SJCRH30 (cell line): ENCODE measurements at places on chromosomes 7 and 10. TPM values are rescaled to one million over a fixed set of nuclear protein-coding genes. Genes with fewer than 3 reads are reported as not detected.

GRCh38 chr7:92133737-92134270, 473 bp downstream of the CYP51A1 start:
- DNase-seq, result peak; percentile 86

DNA sequence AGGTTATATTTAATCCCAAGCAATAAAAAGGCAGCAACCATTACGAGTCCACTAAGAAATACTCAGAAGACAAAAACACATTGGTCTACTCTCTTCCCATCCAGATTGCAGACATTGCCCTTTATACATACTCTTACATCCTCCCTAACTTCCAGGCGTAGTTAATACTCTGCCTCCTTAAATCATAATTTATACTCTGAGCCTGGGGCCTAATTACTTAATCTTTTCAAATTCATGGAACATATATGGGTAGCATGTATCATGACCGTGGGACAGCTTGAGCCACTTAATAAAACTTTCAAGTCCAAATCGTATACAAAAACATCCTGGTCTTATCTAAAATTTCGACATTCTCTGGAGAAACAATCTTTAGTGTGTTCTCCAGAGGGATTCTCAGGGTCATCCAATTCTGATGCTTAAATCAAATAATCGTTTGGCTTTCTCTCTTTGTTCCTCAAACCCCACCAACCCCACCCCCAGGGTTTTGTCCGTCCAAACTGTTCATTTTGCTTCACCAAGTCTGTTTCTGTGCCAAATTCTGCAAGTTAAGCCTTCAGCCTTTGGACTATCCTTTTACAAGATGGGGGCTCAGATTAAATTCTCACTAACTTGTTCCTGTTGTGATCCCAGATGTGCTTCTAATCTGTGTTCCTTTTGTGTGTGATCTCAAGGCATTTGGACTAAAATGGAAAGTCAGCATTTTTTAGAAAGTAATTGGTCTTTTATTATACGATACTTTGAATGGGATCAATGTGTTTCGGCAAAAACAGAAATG, 86.4 kb downstream of the ADAM12 start:
- DNase-seq, result no peak

GNAT3 gene
- not detected in 2 replicates for total RNA-seq

- no peak for DNase-seq
Measured at GRCh38 chr10:77737608-77738007, 100.0 kb upstream of the KCNMA1 start.

MLXIPL gene
- total RNA-seq, result 0.10 TPM in 1 of 2 replicates, not detected in the other

ZPBP gene
- total RNA-seq, result not detected in 2 replicates

PRSS37 gene
- total RNA-seq, result not detected in 2 replicates

MYH16 gene
- 0.12 TPM in 1 of 2 replicates, not detected in the other for total RNA-seq

DNA sequence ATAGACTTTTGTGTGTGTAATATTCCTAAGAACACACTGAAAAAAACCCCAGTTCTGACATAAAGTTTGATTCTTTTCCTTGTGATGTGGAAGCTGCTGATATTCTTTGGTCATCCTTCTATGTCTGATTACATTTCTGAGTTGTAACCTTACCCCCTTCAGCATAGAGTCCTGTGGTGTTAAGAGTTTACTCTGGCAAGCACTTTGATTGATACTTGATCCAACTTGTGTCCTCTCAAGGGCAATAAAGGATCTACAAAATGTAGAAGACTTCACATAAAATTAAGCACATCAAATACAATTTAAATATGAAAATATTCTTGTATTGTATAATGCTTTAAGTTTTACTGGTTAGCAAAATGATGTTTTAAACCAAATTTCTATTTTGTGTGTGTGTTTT, 221.7 kb upstream of the DKK1 start:
- DNase-seq, result no peak

DNA sequence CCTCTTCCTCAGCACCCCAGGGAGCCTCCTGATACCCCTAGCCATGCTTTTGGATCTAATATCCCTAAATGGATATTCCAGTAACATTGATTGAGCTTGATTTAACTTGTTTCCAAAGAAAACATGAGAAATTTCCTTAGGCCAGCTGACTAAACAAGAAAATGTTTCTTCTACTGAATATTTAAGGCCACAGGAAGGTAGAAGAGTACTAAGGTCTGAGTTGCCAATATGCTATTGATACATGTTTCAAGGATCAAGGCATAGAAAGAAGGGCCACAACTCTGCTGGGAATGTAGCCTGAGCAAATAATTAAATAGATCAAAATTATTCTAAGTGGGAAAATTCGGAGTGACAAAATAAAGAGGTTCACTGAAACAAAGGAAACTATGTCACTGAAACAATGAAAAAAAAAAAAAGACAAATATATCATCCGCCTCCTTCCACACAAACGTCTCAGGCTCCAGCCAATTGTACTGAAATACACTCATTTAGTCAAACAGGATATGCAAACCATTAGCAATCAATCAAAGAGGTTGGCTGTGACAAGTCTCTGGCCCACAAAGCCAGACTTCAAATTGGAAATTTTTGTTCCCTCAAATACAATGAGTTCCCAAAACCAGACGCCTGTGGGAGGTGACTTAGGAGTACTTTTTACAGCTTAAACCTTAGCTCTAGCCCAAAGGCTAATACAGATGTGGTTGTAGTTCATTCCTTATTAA, 396.2 kb downstream of the HTR7 start:
- no peak for DNase-seq

DNA sequence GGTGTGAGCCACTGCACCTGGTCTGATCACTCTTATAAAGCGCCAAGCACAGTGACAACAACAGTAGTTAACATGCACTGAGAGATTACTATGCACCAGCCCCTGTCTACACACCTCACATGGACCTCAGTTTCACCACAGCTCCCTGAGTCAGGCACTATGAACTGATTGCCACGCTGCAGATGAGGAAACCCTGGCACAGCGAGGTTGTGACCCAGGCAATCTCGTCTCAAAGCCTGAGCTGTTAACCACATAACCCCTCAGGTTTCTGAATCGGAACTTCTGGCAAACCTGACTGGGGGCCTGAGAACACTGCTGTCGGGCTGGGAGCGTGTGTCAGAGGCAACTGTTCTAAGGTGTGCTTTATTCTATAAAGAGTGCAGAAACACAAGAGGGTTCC, 150.8 kb downstream of the RNF216 start:
- DNase-seq, result no peak

C10orf105 gene
- total RNA-seq, result not detected in 2 replicates

DNA sequence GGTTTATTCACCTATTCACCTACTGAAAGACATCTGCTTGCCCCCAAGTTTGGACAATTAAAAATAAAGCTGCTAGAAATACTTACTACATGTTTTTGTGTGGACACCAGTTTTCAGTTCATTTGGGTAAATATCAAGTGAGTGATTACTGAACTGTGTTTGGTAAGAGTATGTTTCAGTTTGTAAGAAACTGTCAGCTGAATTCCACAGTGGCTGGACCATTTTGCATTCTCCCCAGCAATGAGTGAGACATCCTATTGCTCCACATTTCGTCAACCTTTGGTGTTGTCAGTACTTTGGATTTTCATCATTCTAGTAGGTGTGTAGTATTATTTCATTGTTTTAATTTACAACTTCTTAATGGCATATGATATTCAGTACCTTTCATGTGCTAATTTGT, 17.4 kb upstream of the IKZF1 start:
- DNase-seq, result no peak

DNA sequence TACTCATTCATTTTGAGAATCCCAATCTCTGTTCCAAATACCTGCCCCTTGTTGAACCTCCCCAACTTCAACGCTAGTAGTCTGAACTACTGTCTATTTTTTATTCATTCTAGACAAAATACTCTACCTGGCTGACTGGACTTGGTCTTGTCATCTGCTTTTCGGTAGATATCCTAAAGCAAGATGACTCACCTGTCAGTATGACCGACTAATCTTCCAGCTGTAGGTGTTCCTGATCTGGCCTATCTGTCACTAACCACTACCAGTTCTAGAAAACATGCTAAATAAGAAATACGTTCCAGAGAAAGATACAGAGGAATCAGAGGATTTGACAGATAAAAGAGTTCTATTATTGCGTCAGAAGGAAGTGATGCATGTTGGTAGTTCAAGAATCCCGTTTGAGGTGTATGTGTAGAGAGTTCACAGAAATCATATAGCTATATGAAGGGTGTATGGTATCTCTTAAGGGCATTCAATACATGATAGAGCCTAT, 81.1 kb downstream of the IDE start:
- DNase-seq, result no peak

OR13A1 gene
- not detected in 2 replicates for total RNA-seq

ACBD7 gene
- total RNA-seq, result 7.8 and 8.9 TPM in 2 replicates

DNA sequence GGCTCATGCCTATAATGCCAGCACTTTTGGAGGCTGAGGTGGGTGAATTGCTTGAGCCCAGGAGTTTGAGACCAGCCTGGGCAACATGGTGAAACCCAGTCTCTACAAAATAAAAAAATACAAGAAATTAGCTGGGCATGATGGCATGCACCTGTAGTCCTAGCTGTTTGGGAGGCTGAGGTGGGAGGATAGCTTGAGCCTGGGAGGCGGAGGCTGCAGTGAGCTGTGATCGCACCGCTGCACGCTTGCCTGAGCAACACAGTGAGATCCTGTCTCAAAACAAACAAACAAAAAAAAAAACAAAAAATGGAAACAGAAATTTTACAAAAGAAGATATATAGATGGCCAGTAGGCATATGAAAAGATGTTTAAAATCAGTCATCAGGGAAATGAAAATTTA, 57.1 kb downstream of the PTEN start:
- DNase-seq, result no peak

GRCh38 chr10:68526634-68527307, 552 bp downstream of the SLC25A16 start:
- no peak for DNase-seq

- no peak for DNase-seq
Measured at GRCh38 chr10:132554053-132554990, 16.7 kb downstream of the INPP5A start.

DNA sequence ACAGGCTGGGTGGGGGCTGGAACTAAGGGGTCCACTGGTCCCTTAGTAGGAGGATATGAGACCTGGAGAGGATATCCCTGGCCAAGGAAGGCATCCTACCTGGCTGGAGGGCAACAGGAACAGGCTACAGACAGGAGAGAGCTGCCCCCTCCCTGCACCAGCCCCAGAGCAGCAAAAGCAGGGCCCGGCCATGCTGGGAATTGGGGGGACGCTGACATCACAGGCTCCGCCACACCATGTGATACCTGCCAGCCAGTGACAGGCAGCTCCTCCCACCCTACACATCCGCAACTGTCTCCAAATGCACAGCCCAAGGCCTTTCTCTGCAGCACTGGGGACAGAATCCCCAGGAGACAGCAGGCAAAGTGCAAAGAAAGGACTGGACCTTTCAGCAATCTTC, 100.0 kb downstream of the EBF3 start:
- DNase-seq, result no peak

TMEM196 gene
- total RNA-seq, result not detected in 2 replicates

GRCh38 chr10:118624747-118625146, 29.3 kb upstream of the PRLHR start:
- no peak for DNase-seq

DNA sequence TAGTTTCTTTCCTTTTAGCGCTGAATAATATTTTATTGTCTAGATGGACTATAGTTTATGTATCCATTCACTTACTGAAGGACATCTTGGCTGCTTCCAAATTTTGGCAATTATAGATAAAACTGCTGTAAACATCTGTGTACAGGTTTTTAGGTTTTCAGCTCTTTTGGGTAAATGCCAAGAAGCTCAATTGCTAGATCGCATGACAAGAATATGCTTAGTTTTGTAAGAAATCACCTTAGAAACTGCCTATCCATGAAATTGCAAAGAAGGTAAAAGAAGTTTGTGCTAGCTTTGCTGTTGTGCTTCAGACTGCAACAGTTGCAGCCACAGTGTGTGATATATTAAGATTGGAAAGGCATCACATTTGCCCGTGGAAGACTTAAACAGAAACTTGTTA, 103.2 kb upstream of the TNS3 start:
- no peak for DNase-seq

- DNase-seq, result no peak
Measured at GRCh38 chr7:14747701-14748100, 154.8 kb downstream of the DGKB start.

DNA sequence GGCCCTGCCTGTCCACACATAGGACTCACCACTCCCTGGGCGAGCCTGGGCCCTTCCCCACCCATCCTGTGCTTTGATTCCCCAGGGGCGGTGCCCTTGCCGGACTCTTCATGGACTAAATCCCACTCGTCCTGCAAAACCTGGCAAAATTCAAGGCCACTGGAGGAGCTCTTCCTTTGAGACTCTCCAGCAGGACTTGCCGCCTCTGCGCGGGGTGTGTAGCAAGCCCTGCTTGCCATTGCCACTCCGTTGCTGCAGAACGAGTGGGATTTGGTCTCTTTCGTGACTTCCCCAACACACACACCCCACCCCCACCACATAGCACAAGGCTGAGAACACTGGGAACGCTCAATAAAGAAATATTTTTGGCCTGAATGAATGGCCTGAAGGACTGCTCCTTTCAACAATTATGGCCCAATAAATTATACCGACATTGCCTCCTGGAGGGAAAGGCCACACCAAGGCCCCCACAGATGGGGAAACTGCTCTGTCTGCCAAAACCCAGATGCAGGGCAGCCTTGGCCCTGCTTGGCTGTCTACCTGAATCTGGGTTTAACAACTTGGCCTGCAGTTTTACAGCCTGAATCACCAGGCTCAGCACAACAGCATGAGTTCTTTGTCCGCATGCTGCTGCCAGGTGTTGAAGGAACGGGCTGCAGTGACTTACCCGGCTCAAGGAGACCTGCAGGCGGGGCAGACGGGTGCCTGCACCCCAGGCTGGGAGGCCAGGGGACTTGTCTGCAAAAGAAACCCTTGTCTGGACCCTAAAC, 72.8 kb upstream of the KAT6B start:
- no peak for DNase-seq

CRHR2 gene
- total RNA-seq, result not detected in 2 replicates

ADGRA1 gene
- total RNA-seq, result 0.81 and 1.0 TPM in 2 replicates

DNA sequence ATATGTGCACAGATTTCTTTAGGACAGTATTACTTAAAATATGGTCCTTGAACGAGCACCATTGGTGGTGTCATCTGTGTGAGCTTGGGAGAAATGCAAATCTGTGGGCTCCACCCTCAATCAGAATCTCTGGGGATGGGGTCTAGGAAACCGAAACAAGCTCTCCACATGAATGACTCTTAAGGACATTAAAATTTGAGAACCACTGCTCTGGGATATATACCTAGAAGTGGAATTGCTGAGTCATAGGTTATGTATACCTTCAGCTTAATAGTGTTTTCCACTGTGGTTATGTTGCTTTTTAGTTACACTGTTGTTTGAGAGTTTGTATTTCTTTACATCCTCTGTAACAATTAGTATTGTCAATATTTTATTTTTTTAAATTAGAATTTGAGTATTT, 24.0 kb downstream of the ZNRF2 start:
- no peak for DNase-seq

IL2RA gene
- not detected in 2 replicates for total RNA-seq

SHOC2 gene
- total RNA-seq, result 27.1 and 29.0 TPM in 2 replicates

- DNase-seq, result no peak
Measured at GRCh38 chr7:25594122-25594521, 365.8 kb upstream of the NPVF start.

GRCh38 chr10:77498210-77498609, 139.4 kb downstream of the KCNMA1 start:
- no peak for DNase-seq

GRCh38 chr7:156034397-156034796, 222.1 kb upstream of the SHH start:
- DNase-seq, result no peak
